ENCODE measurements at places on chromosomes 5 and 9.

DNA sequence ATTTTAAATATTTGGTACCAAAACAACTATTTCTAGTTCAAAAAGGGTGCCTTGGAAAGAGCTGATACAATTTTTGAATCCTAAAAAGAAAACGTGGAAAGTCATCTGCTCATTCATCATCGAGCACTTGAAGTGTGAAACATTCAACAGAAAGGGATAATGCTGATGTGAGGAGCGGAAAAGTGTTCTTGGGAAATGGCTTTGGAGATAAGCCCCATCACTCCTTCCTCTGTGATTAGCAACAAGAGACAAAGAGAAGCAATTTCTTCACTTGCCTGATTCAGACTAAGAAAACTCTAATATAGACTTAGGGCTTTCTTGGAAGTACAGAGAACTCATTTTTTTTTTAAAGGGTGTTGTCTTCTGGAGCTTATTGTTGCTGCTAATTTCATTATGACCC, 74.9 kb downstream of the C9orf152 start:
- no peak for DNase-seq

DNA sequence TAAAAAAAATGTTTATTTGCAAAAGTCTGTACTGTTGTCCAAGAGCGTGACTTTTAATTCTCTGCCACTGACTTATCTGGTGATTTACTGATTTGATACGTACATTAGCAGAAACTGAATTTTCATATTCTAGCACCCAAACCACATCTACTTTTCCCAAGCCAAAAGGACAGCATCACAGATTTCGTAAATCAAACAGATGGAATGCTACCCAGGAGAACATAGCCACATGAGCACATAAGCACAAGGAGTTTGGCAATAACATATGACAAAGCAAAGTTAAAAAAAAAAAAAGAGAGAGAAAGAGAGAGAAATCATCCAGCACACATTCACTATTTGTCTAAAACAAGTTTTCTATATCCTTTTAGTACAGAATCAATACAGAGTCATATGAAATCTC, 83.7 kb downstream of the HINT1 start:
- no peak for DNase-seq

GRCh38 chr9:99241106-99241505, 19.0 kb downstream of the SEC61B start:
- no peak for DNase-seq

- DNase-seq = no peak
Observed at GRCh38 chr5:113376640-113377039, 58.1 kb downstream of the TSSK1B start.

GRCh38 chr9:35556776-35557175, 48.3 kb upstream of the TESK1 start:
- DNase-seq = no peak

GRCh38 chr5:15031180-15031579, 159.6 kb upstream of the ANKH start:
- no peak for DNase-seq

DNA sequence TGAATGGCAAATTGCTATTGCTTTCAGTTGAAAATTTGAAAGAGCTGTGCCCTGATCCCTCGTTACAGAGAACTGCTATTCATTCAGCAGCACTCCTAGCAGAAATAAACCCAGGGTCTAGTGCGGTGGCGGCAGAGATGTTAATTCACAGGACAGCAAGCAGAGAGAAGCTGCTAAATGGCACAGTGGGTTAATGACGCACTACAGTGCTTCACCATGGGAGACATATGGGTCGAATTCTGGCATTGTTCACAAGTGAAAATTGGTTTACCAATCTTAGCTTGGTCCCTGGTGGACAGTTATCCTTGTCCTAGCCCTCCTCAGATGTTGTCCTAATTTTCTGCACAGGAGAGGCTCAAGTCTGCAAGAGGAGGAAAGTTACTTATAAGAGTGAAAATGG, 807.4 kb downstream of the TLE1 start:
- peak; percentile 66 for DNase-seq

- DNase-seq = no peak
Observed at GRCh38 chr5:103542441-103542840, 20.1 kb downstream of the NUDT12 start.

DNA sequence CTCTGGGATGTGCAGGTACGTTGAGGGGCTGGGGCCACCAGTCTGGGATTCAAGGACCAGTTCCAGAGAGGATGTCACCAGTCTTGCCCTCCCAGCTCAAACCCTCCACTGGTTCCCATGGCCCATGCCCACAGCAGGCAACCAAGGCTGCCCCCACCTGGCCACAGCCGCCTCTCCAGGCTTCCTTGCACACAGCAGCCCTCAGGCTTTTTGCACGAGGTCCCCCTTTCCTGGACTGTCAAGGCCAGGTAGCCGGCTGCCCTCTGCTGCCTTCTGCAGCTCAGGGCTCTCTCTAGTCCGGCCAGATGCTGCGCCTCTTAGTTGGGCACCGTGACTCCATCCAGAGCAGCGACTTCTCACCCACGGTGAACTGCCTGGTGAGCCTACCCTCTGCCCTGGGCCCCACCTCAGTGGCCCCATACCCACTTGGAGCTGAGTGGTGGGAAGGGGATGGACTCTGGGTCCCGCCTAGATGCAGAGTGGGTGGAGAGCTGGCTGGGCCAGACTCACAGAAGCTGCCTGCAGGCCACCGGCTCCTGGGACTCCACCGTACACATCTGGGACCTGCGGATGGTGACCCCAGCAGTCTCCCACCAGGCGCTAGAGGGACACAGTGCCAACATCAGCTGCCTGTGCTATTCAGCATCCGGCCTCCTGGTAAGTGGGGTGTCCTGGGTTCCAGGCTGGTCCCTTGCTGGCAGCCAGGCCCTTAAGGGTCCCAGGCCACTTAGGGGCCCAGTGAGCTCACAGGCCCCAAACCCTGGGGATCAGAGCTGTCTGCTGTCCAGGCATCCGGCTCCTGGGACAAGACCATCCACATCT, 2.9 kb downstream of the WDR38 start:
- no peak for DNase-seq

GRCh38 chr9:112299514-112299913, 33.9 kb downstream of the PTBP3 start:
- DNase-seq = no peak

GRCh38 chr5:108818613-108819272, 71.0 kb downstream of the FER start:
- no peak for DNase-seq

GRCh38 chr5:81310402-81311063, 9.1 kb downstream of the ZCCHC9 start:
- no peak for DNase-seq

All from eye (tissue), 1 donor.